Adipose tissue (tissue), 3 donors: ENCODE measurements at places on chromosomes 12 and 14. TPM values are rescaled to one million over a fixed set of nuclear protein-coding genes. Genes with fewer than 3 reads are reported as not detected.

Gene GDF11
- 1.5 TPM for polyA plus RNA-seq

Gene OR10G3
- polyA plus RNA-seq, result not detected

Gene FGF23
- not detected for polyA plus RNA-seq

Gene OTX2
- polyA plus RNA-seq, result not detected

Gene TSPAN11
- polyA plus RNA-seq, result 1.8 TPM

Gene ZNF384
- 25.7 TPM for polyA plus RNA-seq

Gene AQP5
- polyA plus RNA-seq, result 0.98 TPM

Gene NKX2-1
- not detected for polyA plus RNA-seq

Gene RTN1
- 50.3 TPM for polyA plus RNA-seq

Gene FLVCR2
- 1.2 TPM for polyA plus RNA-seq

Gene BMP4
- 2.3 TPM for polyA plus RNA-seq

Gene TRHDE
- 2.7 TPM for polyA plus RNA-seq

Gene YAF2
- 8.7 TPM for polyA plus RNA-seq

Gene FAM186B
- polyA plus RNA-seq, result 1.7 TPM

Gene ZNF891
- polyA plus RNA-seq, result 0.33 TPM

Gene TRPV4
- polyA plus RNA-seq, result 1.3 TPM

Gene PTGER2
- 6.3 TPM for polyA plus RNA-seq

Gene PRH2
- polyA plus RNA-seq, result not detected

Gene TSPAN8
- polyA plus RNA-seq, result 25.2 TPM

Gene PTPRB
- 3.4 TPM for polyA plus RNA-seq

Gene KRT6B
- not detected for polyA plus RNA-seq

Gene PSME1
- polyA plus RNA-seq, result 98.0 TPM

Gene DENR
- polyA plus RNA-seq, result 11.4 TPM

Gene PIANP
- polyA plus RNA-seq, result 0.49 TPM
